ENCODE measurements at places on chromosomes 7 and 10. TPM values are rescaled to one million over a fixed set of nuclear protein-coding genes. Genes with fewer than 3 reads are reported as not detected.

Gene CDC14C
- total RNA-seq = not detected

Gene ATOH7
- total RNA-seq = 0.07 TPM

Gene SKIDA1
- 0.32 TPM for total RNA-seq

Gene GIMAP2
- 0.25 TPM for total RNA-seq

Gene SLC26A4
- 0.14 TPM for total RNA-seq

Gene TRIM74
- 0.07 TPM for total RNA-seq

Gene SCIN
- total RNA-seq = not detected

Gene SFRP4
- total RNA-seq = not detected

Gene GIMAP8
- 0.07 TPM for total RNA-seq
